ENCODE measurements at places on chromosomes 2 and 18.

- no peak for DNase-seq
Observed at GRCh38 chr2:101255501-101255900, 2.8 kb downstream of the CNOT11 start.

- DNase-seq: no peak
Observed at GRCh38 chr2:150846691-150847090, 359.2 kb upstream of the RND3 start.

DNA sequence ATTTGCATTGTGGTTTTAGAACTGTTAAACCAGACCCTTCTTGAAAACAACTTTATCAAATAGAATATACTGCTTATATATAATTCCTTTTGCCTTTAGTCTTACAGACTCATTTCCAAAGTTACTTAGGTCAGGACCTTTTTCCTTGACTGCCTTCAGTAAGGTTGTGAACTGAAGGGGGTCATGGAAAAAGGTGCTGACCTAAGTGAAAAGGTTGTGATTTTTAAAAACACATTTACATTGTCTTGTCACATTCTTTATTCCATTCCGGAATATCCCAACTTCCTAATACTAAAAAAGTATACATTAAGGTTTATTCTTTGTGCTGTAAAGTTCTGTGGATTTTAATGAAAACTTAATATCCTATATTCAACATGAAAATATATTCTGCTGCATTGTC lies 581.4 kb downstream of the SOCS6 start:
- DNase-seq: no peak

DNA sequence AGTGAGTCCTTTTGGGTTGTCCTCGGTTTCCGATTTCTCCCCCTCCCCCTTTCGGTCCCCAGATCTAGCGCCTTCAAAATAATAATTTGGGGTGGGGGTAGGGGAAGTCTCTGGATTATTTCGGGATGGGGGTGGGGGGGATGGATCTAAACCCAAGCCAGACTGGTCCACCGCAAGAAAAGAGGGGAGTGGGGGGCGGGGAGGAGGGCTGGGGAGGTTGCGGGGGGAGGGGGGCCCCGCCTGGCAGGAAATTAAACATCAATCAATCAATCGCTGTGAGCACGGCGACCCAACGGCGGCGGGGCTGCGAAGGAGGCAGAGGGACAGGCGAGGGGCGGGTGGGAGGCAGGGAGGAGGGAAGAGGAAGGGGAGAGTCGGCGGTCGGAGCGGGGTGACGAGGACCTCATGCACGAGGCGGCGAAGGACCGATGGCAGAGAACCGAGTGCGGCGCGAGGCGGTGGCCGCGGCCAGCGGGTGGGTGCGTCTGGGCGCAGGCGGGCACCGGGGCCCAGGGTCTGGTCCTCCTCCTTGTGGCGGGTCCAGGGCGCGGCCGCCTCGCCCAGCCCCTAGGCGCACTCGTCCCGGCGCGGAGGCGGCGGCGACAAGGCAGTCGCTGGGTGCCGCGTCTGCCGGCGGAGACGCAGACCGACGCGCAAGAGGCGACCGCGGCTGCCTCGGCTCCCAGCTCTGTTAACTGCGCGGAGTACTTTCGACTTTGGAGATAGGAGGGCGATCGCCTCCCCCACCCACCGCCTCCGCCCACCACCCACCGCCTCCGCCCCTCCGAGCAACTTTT lies 468 bp upstream of the SATB2 start:
- peak; percentile 37 for DNase-seq

DNA sequence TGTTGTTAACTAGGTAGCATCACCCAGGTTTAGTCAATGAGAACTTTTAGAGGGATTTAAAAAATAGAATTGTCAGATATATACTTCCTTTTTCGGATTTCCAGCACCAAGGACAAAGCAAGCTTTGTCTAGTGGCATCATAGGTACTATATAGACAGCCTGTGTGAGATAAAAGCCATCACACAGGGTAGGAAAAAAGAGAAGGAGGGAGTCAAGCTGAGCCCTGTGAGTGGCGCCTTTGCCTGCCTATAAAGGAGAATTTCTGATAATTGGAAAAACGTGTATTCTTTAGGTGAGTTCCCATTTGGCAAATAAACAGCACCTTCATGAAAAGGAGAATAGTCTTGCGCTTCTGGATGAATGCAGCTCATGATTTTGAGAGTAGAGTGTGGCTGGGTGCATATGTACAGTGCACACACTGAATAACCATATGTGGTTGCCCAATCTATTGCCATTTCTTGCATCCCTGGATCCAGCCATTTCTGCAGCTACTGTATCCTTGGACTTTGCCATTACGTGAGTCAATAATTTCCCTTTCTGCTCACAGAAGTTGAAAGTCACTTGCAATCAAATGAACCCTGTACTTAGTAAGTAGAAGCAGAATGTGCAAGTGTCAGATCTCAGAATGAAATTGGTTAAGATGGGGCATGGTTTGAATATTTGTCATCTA lies 559.9 kb upstream of the MEX3C start:
- DNase-seq: no peak

GRCh38 chr18:76822506-76823160 lies at the start of gene ZNF236:
ZNF236 (plus strand) TSS chr18:76822557; CDS start chr18:76822608, 51 bp downstream.
- DNase-seq: peak; percentile 42

DNA sequence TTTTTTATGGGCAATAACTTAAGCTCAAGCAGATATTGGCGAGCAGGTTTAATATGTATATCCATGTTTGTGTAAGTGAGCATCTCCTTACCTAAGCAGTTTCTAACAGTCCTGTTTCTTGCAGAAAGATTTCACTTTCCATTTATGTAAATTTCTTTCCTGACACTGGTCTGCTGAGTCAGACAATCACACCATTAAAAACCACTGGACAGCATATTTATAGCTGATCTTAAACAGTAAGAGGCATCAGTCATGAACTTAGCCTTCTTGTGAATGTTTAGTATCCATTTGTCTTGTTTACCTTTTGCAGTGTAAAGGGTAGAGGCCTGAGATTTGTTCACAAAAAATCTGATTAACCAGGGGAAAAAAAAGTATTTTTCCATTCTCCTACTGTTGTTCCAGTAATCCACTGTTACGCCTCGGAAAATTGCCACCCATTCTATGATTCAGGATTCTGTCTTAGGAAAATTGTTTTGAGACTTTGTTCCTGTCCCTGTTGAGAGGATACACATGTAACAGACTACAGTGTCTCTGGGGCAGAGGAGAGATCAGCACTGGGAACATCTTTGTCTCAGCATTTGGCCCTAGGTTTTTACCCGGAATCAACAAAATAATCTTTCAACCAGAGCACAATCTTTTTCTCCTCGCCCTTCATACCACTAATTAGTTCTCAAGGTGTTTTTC lies 521.0 kb upstream of the NRP2 start:
- DNase-seq: no peak

- DNase-seq: no peak
Observed at GRCh38 chr2:177190941-177191340, 21.7 kb upstream of the HNRNPA3 start.

GRCh38 chr2:231879216-231879615 lies 47.0 kb downstream of the NPPC start:
- no peak for DNase-seq

DNA sequence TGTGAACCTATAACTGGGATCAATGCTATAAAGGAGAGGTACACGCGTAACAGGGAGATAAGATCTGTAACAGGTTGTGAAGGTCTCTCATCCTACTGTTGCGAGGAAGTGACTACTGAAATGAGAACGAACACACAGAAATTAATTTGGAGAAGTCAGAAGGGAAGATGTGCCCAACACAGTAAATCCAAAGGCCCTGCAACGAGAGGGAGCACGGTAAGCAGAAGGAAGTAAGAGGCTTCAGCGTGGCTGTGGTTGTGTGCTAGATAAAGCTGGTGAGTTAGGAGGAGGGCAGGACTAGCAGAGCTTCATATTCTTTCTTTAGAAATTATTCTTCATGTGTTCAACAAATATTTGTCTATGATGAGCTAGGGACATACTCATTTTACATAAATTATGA lies 2.5 kb upstream of the ATG16L1 start:
- no peak for DNase-seq

GRCh38 chr2:71496156-71496770 lies 42.9 kb downstream of the DYSF start:
- no peak for DNase-seq

DNA sequence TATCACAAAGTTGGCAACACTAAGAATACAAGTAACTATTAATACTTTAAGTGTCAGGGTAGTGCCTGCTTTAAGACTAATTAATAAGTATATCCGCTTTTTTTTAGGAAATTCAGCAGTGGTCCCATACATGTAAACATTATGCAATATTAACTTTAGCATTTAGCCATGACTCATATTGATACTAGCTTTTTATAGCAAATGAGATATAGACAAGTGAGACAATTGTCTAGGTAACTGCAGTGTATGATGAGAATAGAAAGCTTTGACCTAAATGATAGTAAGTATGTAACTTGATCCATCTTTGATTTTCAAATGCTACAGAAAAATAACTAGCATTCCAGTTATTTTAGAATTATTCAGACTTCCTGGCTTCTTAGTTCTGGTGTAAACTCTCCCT lies 27.4 kb upstream of the VRK2 start:
- DNase-seq: no peak

GRCh38 chr18:58671111-58671631 lies at the start of gene MALT1:
MALT1 (plus strand) TSS chr18:58671465; CDS start chr18:58671644, 179 bp downstream.
- peak; percentile 90 for DNase-seq

GRCh38 chr18:23958036-23958435 lies 56.5 kb upstream of the TTC39C start:
- no peak for DNase-seq

DNA sequence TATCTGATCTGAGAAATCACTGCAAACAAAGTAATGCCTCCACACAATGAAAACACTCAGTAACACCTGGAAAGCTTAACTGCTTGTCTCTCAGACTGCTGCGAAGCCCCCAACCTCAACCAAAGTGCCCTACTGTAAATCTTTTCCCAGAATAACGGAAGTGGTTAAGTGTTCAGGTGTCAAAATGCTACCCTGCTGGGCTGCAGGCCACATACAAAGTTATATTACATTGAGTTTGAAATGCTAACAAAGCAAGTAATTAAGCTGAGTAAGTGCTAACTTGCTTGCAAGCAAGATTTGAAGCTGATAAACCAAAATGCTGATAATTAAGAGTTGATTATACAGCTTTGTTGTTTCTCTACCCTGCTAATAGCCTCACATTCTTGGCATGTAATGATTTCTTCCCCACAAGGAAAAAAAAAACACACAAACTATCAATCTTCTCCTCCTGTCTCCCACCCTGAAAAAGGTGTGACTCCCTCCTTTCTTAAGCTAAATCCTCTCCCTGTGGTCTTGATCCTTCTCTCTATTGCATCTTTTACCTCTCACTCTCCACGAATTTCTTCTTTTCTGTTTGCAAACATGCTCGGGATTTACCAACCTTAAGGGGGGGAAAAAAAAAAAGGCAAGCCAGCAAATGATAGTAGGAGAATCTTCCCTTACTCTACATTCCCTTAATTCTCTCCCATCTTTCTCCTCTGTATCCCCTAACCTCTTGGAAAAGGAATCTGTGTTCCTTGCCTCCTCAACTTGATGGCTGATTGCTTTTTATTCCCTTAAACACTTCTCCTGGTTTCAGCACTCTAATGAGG lies 266.8 kb upstream of the SIX3 start:
- no peak for DNase-seq

DNA sequence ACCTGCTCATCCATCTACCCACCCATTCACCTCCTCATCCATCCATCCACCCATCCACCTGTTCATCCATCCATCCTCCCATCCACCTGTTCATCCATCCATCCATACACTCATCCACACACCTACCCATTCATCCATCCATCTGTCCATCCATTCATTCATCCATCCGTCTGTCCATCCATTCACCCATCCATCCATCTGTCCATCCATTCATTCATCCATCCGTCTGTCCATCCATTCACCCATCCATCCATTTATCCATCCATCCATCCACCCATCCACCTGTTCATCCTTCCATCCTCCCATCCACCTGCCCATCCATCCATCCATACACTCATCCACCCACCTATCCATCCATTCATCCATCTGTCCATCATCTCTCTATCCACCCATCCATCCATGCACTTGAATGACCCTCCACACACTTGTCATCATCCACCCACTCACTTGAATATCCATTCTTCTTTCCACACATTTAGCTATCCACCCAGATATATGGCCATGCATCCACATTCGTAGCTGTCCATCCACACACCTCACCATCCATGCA lies 45.0 kb downstream of the CROCC2 start:
- DNase-seq: no peak

- no peak for DNase-seq
Observed at GRCh38 chr18:2606335-2606734, 35.0 kb downstream of the NDC80 start.

- no peak for DNase-seq
Observed at GRCh38 chr2:217981084-217981730, 21.6 kb downstream of the TNS1 start.

DNA sequence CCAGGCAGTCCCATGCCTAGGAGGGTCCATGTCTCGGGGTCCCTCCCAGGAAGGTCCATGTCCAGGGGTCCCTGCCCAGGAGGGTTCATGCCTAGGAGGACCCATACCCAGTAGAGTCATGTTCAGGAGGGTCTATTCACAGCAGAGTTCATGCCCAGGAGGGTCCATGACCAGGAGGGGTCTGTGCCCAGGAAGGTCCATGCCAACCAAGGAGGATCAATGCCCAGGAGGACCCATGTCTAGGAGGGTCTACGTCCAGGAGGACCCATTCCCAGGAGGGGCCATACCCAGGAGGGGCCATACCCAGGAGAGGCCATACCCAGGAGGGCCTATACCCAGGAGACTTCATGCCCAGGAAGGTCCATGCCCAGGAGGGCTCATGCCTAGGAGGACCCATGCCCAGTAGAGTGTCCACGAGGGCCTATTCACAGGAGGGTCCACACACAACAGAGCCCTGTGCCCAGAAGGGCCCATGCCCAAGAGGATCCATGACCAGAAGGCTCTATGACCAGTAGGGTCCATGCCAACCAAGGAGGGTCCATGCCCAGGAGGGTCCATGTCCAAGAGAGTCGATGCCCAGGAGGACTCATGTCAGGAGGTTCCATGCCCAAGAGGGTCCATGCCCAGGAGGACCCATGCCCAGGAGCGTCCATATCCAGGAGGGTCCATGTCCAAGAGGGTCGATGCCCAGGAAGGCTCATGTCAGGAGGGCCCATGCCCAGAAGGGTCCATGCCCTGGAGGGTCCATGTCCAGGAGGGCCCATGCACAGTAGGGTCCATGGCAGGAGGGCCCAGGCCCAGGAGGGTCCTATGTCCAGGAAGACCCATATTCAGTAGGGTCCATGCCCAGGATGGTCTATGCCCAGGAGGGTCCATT lies 10.1 kb downstream of the GPR35 start:
- no peak for DNase-seq

- no peak for DNase-seq
Observed at GRCh38 chr2:157194844-157195243, 62.7 kb upstream of the GALNT5 start.

All from Caco-2 (cell line).